ENCODE measurements at places on chromosomes 2 and 18.

DNA sequence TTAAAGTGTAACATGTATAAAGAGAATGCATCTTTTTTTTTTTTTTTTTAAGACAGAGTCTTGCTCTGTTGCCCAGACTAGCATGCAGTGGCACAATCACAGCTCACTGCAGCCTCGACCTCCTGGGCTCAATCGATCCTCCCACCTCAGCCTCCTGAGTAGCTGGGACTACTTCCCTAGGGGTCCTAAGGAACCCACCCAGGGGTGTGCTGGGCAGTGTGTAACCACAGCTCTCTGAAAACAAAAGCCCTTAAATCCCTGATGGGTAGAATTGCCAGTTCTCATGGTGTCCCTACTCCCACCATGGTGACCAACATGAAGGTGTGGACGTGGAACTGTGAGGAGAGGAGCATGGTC, 105.6 kb upstream of the ST3GAL5 start:
- no peak for DNase-seq

DNA sequence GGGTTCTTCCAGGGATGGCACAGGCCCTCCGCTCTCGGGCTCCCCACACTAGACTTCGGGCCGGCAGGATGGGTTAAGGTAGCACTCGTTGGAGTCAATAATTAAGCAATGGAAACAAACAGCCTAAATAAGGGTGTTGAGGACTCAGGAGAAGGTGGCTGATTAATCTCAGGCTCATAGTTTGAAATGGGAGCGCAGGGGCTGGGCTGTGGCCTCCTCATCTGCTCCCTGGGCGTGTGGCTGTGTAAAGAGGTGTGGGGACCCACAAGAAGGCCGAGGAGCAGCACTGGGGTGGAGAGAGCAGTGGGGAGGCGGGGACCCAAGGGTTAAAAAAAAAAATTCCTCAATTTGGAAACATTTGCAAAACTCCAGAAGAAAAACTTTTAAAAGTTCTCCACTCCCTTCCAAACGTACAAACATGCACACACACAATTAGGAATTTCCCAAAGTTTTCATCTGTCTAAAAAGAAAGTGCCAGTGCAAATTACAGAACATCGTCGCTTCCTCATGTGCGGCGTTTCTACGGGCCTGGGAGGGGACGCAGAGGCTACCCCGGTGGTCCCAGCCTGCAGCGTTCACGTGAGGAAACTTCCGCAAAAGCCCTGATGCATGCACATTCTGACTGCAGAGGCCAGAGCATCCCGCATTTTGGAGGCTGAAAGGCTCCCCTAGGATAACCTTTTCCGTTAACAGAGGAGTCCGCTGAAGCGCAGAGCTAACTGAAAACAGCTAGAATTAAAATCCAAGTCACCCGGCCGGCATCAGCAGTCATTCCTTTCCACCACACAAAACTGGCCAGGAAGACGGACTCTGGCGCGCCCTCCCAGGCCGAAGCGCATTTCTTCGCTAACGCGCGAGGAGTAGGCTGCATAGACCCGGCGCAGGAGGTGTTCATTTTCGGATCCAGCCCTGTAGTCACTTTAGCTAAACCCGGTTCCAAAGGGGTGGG, 1.0 kb upstream of the TUBB6 start:
- DNase-seq, result no peak

DNA sequence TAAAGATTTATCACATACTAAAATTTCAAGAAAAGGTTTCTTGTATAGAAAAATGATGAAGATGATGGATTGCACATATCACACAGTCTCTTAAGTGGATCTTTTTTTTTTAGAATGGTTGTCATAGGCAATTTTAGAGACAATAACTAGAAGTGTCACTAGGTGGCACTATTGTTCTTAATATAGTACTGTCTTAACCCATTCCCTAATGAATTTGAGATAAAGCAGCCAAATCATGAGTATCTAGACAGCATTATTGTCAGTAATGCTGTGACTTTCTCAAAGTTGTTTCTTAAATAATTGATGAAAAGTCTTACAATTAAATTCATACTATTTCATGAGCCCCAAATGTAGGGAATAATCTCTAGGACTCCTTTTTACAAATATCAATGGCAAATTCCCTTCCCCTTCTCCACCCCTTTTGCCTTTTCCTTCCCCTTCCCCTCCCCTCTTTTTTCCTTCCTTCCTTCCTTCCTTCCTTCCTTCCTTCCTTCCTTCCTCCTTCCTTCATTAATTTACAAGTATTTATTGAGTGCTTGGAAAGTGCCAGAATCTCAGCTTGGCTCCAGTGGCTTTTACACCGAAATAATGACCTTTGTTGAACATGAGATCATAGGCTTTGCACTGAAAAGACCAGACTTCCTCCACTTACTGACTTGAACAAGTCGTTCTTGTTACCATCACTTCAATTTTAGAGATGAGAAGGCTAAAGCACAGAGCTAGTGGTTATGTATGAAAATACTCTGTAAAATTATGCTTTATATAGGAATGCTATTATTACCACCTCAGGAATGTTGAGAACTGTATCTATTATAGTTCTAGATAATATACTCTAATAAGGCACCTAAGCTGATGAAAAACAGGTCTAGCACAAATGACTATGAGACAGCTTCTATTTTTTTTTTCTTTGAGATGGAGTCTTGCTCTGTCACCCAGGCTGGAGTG, 19.8 kb downstream of the MYL12B start:
- DNase-seq, result peak; percentile 38

GRCh38 chr2:96807127-96807471, 9.0 kb upstream of the CNNM3 start:
- no peak for DNase-seq

DNA sequence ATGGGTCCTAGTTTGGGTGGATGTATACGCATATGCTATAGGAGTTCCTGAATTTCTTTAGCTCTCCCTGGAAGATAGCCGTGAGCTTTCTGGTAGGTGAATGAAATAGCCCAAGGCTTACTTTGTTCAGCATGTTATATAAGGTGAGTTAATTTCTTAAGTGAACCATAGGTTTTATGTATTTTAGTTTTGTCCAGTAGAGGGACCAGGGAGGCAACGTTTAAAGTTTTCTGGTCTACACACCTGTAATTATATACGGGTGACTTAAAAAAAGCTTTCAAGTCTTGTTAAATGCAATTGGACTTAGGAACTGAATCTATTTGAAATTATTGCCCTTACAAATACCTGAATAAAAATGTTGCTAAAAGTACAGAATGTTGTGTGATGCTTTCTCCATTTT, 402.5 kb upstream of the DDX18 start:
- DNase-seq, result no peak

GRCh38 chr2:141341444-141341843, 789.4 kb downstream of the LRP1B start:
- DNase-seq, result no peak

GRCh38 chr2:45591073-45591472, 20.0 kb downstream of the SRBD1 start:
- DNase-seq, result no peak

GRCh38 chr18:77081390-77081778, 51.2 kb downstream of the MBP start:
- no peak for DNase-seq

GRCh38 chr18:69631281-69631680, 230.6 kb downstream of the DOK6 start:
- DNase-seq, result no peak

DNA sequence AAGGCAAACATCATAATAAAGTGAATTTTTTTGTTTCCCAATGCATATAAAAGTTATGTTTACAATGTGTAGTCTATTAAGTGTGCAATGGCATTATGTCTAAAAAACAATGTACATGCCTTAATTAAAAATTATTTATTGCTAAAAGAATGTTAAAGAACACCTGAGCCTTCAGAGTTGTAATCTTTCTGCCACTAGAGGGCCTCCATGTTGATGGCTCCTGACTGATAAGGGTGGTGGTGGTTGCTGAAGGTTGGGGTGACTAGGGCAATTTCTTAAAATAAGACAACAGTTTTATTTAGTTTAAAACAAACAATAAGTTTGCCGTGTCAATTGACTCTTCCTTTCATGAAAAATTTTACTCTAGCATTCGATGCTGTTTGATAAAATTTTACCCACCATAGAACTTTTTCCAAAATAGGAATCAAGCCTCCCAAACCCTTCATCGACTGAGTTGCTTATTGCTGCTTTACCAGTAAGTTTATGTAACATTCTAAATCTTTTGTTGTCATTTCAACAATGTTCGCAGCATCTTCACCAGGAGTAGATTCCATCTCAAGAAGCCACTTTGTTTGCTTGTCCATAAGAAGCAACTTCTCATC, 32.3 kb downstream of the MAP3K2 start:
- no peak for DNase-seq

- DNase-seq, result no peak
Measured at GRCh38 chr2:155161314-155161713, 462.8 kb downstream of the KCNJ3 start.

DNA sequence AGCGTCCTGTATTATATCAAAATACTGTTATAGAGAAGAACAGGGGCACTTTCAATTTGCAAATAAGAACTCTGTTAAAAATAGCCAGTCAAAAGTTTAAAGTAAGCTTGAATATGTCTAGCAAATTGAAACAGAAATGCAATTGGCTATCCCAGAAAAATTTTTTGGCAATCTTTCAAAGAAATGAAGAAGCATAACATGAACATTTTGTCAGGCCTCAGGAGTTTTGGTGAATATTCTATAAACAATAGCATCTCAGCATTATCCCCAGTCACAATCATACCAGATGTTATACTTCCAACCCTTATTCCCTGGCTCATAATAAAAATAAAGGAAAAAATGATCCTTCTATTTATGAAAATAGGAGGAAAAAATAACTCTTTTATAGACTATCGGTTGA, 252.4 kb downstream of the GRB14 start:
- no peak for DNase-seq

- no peak for DNase-seq
Measured at GRCh38 chr2:202442882-202443281, 66.8 kb downstream of the BMPR2 start.

GRCh38 chr2:241866790-241867645, 2.5 kb upstream of the RTP5 start:
- no peak for DNase-seq

- DNase-seq, result no peak
Measured at GRCh38 chr18:76985951-76986236, 146.7 kb downstream of the MBP start.

DNA sequence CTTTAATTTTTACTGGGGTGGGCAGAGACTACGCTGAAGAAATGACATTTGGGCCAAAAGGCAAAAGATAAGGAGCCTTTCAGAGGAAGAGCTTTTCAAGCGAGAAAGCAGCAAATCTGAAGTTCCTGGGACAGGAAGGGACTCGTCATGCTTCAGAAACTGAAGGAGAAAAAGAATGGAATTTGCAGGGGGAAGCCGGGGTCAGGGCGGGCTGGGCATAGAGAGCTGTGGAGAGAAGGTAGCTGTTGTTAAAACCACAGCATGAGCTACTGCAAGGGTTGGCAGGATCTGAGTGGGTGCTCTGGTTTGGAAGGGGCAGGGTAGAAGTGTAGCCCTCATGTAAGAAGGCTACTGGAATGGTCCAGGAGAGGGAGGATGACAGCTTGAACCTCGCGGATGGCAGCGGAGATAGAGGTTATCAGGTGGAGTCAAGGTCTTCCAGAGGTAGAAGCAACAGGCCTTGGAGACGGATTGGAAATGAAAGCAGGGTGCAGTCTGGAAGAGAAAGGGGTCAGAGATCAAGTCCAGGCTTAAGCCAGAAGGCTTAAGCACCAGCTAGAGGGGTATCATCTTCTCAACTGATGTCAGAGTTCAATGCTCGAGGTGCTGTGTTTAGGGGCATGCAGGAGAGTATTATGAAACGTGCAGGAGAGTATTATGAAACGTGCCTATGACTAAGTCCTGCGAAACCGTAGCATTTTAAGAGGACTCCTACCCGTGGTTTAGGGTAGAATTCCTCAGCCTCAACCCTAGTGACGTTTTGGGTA, 18.9 kb downstream of the ATP8B1 start:
- DNase-seq, result no peak

DNA sequence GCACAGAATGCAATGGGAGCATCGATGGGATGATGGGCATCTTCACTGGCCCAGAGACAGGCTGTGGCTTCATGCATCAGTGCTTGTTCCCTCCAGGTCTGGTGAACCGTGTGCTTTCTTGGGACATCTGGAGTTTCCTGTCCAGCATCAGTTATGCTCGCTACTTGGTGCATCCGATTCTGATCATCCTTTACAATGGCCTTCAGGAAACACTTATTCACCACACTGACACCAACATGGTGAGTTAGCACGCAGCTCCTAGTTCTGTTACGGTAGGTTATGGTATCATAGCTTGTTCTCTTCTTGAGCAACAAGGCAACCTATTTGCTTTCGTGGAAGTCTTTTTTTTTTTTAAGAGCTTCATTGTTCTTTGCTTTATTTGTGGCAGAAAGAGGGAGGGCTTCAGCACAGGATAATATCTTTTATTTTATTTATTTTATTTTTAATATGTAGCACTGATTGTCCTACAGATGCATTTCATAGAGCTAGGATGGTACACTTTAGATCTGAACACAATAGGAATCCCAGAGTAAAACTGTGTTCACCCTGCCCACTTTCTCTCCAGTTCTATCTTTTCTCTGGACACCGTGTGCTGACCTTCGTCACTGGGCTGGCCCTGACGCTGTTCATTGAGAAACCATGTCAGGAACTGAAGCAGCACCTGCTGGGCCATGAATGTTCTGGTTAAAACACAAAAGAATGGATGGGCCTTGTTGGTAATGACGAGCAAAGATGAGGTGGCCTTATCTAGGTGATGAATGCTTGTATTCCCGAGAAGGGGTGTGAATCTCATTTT, 71.2 kb upstream of the SEC11C start:
- no peak for DNase-seq

DNA sequence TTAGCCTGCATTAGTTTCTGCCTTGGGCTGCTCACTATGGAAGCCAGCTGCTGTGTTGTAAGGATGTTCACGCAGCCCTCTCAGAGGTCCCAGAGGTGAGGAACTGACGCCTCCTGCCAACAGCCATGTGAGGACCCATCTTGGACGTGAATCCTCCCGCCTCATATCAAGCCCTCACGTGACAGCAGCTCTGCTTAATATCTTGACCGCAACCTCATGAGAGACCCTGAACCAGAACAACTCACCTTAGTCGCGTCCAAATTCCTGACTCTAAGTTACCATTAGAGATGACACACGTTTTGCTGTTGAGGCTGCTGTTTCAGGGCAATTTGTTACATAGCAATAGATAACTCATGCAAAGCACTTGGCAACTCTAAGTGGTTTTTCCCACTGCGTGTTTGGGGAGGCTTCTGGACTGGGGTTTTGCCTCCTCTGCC, 97.7 kb downstream of the TMEM17 start:
- DNase-seq, result no peak

Measured in NCI-H2029 (cell line).